ENCODE measurements at places on chromosomes 12 and 14. TPM values are rescaled to one million over a fixed set of nuclear protein-coding genes. Genes with fewer than 3 reads are reported as not detected.

Gene ADSS1
- 1.2 TPM for total RNA-seq

Gene CYP46A1
- 0.14 TPM for total RNA-seq

Gene CRIP1
- 33.5 TPM for total RNA-seq

Gene EXOC3L4
- total RNA-seq, result not detected

Gene PABPN1
- 319 TPM for total RNA-seq

Gene TULP3
- total RNA-seq, result 7.0 TPM

DNA sequence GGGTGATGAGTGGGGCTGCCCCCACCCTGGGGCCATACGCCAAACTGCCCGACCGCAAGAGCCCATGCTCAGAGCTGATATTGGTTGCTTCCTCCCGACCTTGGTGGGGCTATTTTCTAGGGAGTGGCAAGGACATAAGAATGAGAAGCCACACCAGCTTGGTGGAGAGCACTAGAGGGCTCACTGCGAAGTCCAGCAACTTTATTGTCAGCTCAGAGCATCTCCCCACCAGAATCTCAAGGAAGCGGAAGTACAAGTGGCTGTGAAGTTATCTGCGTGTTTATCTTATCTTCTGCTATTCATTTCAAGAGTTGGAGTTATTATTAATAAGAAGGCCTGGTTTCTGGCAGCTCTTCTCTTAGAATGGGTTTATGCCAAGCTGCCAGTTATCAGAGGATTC, 4.9 kb upstream of the PLXNC1 start:
- no peak for DNase-seq

- no peak for DNase-seq
Observed at GRCh38 chr14:74656964-74657363, 44.9 kb upstream of the LTBP2 start.

GRCh38 chr14:94571950-94572349, 9.3 kb upstream of the SERPINA5 start:
- no peak for DNase-seq

- DNase-seq, result no peak
Observed at GRCh38 chr14:95229749-95230148, 72.4 kb upstream of the DICER1 start.

GRCh38 chr12:77940567-77940966, 109.9 kb downstream of the NAV3 start:
- no peak for DNase-seq

- no peak for DNase-seq
Observed at GRCh38 chr12:132766380-132767085, 4.9 kb upstream of the ANKLE2 start.

- no peak for DNase-seq
Observed at GRCh38 chr12:58877243-58877743, 43.0 kb downstream of the LRIG3 start.

GRCh38 chr14:77076113-77076631, 21.9 kb upstream of the CIPC start:
- no peak for DNase-seq

GRCh38 chr14:89866458-89866857, 88.1 kb downstream of the EFCAB11 start:
- no peak for DNase-seq

DNA sequence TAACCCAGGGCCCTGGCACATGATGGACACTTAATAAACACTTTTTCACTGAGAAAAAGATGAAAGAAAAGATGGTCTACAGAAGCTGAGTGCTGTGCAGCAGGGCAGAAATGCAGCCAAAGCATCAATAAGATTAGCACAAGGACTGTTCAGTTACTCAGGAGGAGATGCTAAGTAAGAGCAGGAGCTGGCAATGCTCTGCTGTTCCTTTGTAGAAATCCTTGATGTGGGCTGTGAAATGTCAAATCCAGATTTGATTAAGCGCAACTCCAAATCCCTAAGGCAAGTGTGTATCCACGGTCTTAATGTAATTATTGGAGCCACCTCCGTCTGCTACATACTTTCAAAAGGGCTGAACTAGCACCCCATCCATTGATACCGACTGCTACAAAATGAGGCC, 151.8 kb upstream of the BTG1 start:
- no peak for DNase-seq

DNA sequence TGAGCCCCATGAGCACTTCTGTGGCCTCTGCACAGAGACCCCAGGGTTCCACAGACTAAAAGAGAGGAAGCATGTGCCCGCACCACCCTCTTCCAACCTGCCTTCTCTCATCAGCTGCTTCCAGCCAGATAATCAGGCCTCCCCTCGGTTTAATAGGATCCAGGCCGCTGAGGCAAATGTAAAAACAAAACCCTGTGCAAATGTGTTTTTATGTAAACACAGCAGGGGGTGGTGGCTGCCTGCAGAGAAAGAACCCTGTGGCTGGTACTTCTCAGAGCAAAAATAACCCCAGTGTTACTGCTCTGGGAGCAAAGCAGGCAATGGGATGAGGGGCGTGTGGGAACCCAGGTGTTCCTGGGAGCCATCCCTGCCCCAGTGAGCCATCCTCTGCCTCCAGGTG, 46.2 kb downstream of the WSCD2 start:
- no peak for DNase-seq

- DNase-seq, result no peak
Observed at GRCh38 chr12:30726647-30727046, 28.1 kb downstream of the CAPRIN2 start.

DNA sequence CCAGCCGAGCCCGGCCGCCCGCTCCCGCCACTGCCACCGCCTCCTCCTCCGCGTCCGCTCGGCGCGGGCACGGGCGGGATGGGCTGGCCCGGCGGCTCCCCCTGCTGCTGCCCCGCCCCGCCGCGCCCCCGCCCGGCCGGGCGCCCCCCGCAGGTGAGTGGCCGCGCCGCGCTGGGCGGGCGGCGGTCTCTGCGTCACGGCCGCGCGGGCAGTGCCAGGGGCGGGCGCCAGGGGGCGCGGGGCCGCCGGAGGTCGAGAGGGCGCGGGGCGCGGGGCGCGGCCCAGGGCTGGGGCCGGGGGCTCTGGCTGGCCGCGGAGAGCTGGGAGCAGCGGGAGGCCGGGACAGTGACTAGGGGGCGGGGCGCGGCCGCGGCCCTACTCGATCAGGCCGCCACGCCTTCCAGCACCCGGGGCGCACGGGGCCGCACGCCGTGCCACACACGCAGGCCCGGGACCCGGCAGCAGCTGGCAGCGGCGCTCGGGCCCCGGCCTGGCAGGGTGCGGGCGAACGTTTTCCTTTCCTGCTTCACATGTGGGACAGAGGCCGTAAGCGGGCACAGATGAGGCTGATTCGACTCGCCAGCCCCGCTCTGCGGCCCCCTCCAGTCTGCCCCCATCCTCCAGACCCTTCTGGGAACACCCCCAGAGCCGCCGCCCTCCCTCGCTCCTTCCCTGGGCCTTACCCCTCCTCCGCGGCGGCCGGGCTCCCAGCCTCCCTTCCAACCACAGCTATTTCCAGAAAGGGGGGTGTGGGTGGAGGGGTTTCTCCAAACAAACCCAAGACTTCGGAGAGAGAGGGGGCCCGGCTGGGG, 2.4 kb upstream of the TNS2 start:
- peak; percentile 61 for DNase-seq

DNA sequence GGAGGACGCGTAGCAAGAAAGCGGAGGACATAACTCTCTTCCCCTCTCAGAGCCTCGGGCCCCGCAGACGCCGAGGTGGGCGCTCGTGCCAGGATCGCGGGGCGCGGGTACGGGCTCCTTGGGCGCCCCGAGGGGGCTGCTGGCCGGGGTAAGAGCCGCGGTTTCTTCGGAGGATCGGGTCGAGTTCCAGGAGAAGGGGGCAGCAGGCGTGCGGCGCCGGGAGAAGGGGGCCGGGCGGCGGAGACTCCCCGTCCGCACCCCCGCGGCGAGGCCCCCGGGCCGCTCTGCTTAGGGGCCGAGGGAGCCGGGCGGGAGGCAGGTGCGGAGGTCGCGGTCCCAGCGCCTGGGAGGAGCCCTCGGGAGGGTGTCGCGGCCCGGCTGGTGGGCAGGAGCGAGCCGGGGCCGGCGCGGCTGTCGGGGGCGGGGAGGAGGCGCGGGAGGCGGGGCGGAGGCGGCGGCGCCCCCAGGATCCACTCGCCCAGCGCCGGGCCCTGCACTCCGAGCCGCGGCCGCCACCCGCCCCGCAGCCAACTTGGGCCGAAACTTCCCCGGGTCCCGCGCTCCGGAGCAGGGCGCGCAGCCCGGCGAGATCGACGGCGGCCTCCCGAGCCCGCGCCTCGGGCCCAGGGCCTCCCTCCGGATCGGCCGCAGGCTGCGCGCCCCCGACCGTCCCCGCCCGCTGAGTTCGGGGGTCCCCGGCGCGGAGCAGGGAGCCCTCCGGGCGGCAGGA, 64.4 kb downstream of the FBXL14 start:
- no peak for DNase-seq

DNA sequence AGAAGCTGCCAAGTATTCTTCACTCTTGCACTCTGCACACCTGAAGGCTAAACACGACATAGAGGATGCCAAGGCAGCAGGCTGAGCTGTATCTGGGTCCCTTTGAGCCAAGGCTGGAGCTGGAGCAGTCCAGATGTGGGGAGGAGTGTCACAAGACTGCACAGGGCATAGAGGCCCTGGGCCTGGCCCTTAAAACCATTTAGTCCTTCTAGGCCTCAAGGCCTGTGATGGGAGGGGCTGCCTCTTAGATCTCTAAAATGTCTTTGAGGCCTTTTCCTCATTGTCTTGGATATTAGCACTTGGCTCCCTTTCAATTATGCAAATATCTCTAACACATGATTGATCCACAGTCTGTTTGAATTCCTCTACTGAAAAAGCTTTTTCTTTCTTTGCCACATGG, 28.0 kb upstream of the C14orf132 start:
- no peak for DNase-seq

DNA sequence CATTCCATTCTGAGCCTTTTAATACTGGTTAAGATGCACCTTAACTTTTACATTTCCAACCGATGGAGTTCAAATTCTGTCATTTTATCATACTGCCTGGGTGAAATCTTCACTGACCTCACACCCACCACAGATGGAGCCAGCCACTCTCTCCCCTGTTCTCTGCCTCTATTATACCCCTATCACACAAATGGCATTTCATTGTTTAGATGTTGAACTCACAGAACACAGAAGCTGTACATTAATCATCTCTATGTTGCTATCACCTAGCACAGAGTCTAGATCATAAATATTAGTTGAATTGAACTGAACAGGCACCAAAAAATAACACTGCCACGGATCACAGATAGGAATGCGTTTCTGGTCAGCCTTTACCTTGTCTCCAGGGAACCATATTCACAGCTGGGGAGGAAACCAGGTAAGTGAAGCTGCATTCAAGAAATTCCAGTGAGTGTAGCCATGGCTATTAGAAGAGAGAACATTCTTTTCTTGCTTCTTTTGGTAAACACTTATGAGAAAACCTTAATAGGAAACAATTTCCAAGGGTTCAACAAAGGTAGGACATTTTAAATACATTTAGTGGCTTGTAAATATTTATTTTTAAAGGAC, 194.9 kb upstream of the RMST start:
- DNase-seq, result no peak

DNA sequence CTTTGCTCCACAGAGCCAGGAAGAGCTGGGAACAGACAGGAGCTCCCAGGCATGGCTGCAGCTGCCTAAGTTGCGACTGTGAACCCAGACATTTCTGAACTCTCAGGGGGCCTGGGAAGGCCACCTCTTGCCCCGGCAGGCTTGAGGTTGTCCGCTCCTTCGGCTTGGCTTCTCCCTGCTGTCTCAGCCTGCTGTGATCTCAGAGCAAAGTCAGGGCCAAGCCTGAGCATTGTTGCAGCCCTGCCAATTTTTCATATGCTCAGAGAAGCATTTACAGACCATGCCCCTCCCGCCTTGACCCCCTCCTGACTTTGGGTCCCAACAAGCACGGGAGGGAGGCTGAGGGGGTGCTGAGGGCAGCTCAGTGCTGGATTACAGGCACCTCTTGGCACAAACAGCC, 1439.1 kb upstream of the FLRT2 start:
- DNase-seq, result no peak

Data from activated T-cell treated with anti-CD3 and anti-CD28 coated beads, Interleukin-2, amount 50 U/mL, for 4 hours (primary cell).